MV-4-11 (cell line): ENCODE measurements at places on chromosomes 3 and 15.

- no peak for DNase-seq
Observed at GRCh38 chr3:185051801-185052200, 101.1 kb downstream of the C3orf70 start.

DNA sequence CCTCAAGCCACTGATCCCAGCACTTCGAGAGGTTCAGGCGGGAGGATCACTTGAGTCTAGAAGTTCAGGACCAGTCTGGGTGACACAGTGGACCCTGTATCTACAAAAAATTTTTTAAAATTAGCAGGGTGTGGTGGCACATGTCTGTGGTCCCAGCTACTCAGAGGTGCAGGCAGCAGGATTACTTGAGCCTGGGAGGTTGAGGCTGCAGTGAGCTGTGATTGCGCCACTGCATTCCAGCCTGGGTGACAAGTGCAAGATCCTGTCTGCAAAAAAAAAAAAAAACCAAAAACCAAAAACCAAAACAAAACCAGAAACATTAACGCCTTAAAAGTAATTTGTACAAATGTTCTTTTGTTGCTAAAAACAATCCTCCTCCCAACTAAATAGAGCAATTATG lies 27.9 kb upstream of the SLC12A8 start:
- peak; percentile 51 for DNase-seq

DNA sequence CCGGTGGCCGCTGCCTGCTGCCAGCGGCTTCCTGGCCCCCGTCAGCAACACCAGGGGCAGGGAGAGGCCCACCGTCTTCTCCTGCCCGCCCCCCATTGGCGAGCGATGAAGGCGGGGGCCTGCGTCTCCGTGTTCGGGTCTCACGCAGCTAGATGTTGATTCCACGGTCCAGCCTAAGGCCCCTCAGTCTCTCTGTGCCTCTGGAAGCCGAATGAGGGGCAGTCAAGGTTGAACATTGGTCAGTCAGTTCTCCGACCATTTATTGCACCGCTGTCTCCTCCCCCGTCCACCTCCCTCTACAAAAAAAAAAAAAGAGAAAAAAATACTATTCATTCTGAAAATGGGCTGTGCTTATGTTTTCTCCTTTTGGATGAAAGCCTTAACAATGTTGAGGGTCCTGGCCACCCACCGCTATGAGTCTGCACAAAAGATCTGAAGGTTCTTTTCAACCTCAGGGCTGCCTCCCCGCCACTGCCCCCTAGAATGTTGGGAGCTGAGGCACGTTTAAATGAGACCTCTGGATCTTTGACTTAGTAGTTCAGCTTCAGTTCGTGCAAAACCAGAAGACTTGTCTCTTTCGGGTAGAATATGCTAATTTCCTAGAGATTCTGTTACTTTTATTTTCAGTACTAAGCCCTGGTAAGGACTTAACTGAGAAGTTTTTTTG lies 736 bp downstream of the IREB2 start:
- peak; percentile 13 for DNase-seq

DNA sequence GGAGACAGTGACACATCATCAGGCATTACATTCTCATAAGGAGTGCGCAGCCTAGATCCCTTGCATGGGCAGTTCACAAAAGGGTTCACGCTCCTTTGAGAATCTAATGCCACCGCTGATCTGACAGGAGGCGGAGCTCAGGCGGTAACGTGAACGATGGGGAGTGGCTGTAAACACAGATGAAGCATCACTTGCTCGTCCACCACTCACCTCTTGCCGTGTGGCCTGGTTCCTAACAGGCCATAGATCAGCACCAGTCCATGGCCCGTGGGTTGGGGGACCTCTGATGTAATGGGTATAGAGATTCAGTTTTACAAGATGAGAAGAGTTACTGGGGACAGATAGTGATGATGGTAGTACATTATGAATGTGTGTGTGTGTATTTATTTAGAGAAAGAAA lies 63.0 kb downstream of the FRMD5 start:
- DNase-seq: no peak

GRCh38 chr15:79474252-79474651 lies 42.1 kb downstream of the MINAR1 start:
- DNase-seq: no peak

GRCh38 chr3:64832098-64832497 lies 144.3 kb upstream of the ADAMTS9 start:
- no peak for DNase-seq

DNA sequence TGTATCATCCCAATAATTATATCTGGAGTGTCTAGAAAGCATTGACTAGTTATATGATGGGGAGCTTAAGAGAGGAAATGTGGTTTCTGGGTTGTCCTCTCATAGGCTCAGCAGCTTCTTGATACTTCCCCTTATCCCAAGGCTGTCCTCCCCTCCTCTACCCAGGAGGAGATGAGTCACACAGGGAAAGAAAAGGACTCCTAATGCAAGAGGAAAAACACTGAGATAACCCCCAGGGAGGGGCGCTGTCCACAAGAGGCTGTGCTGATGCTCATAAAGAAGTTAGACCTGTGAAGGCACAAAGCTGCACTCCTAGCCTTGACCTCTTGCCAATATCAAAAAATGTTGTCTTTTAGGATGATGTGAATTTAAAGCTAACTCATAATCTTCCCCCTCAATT lies 28.8 kb upstream of the GYG1 start:
- peak; percentile 76 for DNase-seq

DNA sequence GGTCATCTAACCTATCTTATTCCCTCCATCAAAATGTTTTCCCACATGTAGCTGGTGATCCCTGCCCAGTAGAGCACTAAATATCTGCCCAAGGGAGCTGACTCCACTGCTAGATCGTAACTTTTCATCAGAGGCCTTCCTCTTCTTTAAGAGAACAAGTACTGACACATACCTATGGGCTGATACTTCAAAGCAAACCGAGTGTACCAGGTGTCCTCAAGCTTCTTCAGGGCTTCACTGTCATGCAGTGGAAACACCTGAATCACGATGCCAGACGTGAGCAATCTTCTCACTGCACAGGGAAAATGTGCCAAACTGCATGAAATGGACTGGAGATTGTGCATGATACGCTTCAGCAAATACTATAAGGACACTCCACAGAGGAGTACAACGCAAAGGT lies 41.6 kb downstream of the ANO10 start:
- no peak for DNase-seq
